ENCODE measurements at places on chromosomes 1 and 21.

DNA sequence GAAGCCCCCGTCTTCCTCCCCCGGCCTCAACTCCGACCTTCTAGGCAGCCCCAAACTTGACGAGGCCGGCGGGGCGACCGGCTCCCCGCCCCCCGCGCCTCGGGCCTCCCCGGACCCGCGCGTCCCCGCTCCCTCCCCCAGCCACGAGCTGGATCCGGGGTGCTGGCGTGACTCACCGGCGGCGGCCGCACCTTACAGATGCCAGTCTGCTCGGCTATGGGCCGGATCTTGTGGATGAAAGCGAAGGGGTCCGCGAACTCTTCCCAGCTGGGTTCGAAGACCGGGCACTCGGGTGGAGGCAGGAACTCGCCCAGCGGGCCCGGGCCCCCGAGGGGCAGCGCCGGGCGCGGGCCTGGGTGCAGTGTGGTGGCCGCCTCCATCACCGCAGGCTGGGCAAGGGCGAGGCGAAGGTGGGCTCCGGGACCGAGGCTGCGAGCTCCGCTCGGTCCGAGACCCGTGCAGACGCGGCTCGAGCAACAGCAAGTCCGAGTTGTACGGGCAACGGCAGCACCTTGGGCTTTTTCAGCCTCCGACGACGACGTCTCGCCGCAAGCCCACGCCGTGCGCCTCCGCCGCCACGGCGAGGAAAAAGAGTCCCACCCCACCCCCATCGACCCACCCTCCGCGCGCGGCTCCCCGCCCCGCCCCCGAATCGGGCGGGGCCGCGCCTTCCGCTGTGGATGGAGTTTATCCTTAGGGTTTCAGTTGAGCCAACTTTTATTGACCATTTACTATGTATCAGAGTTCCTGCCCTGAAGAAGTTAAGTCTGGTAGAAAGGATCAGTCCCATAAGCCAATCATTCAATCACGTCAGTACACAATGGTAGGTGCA is at the start of gene KDM5B:
Gene KDM5B (minus strand): TSS at position 496 of the 832 bp plus-strand sequence. CDS start 116 bp downstream, at position 380.
- DNase-seq, result peak; percentile 66

- peak; percentile 68 for DNase-seq
These were observed 505.1 kb upstream of the USP24 start for GRCh38 chr1:55720261-55720660.

DNA sequence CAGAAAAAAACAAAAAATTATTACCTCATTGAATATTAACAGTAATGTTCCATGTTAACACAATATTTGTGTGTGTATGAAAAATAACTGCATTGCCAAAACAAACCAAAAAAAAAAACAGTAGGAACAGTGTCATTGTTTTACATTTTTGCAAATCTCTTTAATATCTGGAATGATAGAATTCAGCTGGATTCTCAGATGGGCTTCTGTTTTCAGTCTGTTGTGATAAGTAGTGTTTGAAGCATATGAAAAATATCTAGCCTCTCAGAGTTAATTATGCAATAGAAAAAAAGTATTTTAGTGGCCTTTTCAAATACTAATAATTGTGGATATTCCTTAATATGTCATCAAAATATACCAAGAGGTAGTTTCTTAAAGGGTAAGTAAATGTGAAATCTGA is 52.9 kb upstream of the RWDD3 start:
- DNase-seq, result no peak

DNA sequence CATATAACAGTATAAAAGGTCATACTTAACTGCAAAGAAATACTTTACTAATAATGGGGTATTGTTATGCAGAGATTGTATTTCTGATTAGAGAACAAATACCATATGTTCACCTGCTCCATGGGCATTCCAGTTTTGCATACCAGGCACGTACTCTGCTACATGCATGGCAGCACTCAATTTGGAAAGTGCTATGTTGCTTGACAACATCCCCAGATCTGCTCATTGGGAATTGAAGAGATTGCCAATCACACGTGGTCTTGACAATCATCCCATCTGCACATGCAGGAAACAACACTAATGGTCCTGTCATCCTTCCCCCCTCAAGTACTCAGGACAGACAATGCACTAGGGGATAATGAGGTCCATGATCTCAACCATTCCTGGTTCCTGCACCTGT is 63.4 kb upstream of the PDE4B start:
- DNase-seq, result no peak

GRCh38 chr1:89149229-89149628 is 23.3 kb upstream of the GBP2 start:
- peak; percentile 36 for DNase-seq

DNA sequence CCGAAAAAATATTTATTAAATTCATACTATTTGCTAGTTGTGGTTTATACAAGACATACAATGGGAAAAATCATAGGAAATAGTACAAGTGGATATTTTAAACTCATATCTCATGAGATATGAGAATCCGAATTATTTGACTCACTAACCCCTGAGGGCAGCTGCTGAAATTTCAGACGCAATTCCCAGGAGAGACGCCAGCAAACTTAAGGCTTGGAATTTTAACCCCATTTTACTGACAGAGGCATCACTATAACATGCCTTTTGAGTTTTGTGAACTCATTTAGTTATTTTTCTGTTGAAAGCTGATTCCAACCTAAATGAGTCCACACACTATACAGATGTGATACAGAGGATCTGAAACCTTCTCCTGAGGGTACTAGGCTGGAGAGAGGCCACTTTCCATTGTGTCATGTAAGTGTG is 5.9 kb upstream of the MROH9 start:
- DNase-seq, result peak; percentile 65

- DNase-seq, result no peak
These were observed 207.4 kb upstream of the NRIP1 start for GRCh38 chr21:15272171-15272570.

- peak; percentile 89 for DNase-seq
These were observed 5.0 kb downstream of the NDUFS2 start for GRCh38 chr1:161207173-161207572.

DNA sequence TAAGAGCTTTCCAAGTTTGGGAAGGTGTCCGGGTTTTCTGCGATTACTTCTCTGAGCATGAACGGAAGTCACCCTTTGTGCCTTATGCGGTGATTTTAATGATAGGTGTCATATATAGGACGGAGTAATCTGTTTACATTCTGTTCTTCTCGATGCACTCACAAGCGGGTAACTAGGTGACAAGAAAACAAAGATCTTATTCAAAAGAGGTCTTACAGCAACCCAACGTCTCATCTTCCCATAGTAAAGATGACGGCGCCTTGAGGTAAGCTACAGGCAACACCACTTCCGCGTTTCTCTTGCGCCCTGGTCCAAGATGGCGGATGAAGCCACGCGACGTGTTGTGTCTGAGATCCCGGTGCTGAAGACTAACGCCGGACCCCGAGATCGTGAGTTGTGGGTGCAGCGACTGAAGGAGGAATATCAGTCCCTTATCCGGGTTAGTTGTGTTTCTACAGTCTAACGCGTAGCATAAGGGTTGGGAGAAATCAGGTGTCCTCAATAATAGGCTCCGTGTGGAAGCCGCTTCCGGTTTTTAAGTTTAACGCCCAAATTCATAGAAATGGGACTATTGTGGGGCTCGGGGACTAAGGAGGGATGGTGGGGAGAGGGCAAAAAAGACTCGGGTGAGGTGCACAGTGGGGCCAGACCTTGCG is at the start of gene UFC1:
Gene UFC1 (plus strand): TSS at position 297 of the 656 bp plus-strand sequence. CDS start 20 bp downstream, at position 317.
- peak; percentile 90 for DNase-seq

GRCh38 chr1:3111348-3112021 is 42.5 kb downstream of the PRDM16 start:
- DNase-seq, result no peak

DNA sequence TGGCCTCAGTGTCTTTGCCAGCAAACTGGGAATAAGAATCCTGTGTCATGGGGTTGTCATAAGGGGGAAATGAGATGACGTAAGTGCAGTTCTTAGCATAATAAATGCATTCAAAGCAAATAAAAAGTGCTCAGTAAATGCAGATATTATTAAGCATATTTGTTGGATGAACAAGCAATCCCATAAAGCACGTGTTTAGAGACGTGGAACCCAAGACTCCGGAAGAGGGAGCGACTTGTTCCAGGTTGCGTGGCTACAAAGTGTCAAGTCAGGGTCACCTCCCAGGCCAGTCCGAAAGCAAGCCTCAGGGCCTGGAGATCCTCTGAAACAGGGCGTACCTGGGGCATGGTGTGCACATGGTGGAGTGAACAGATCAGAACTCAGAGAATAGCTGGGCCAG is 58.0 kb upstream of the LAPTM5 start:
- no peak for DNase-seq

DNA sequence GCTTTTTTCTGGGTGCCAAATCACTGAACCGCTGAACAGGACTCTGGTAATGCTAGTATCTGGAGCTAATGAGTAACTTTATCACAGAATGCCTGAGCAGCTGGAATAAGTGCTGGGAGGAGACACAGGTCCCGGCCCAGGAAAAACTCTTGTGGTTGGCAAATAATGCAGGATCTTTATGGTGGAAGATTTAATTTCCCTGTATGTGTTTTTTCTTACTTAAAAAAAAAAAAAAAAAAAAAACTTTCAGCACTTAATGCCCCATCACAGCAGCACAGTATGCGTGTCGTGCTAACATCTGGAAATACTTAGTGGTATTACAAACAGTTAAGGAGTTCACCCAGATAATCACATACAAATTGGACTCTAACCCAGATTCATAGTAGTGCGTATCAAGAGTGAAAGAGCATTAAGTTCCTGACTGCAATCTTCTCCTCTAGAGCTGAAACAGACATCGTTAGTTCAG is 220.7 kb downstream of the TOMM20 start:
- peak; percentile 92 for DNase-seq

GRCh38 chr1:19398309-19398760 is 86.2 kb downstream of the SLC66A1 start:
- DNase-seq, result peak; percentile 99

DNA sequence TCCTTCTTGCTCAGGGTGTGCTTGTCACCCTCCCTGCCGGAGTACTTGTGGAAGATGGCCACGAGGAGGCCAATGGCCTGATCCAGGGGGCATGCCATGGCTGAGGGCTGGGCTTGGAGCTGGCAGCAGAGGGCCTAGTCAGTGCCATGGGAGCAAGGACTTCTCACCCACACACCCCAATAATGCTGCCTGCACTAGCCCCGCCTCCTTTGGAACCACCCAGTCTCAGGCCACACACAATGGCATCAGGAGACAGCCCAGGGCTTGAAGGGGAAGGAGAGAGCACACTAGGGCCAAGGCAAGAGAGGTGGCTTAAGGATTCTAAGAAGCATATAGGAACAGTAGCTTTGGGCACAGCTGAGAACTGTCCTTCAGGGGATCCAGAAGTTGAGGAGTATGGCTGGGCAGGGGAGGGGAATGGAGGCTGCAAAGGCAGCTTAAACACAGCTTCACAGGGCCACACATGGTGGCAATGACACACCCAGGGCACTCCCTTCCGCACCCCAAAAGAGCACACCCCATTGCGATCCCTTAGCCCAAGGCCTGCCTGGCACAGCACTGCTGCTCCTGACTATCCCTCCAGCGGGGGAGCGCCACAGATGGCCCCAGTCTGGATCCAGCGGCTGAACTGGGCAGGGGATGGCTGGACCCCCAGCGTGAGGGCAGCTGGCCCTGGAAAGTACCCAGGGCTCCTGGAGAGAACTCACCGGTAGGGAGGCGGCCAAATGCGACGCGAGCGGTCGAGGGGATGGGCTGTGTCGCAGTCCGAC is at the start of gene S100A6:
Gene S100A6 (minus strand): TSS at position 750 of the 770 bp plus-strand sequence. CDS start 652 bp downstream, at position 98.
- DNase-seq, result peak; percentile 59

DNA sequence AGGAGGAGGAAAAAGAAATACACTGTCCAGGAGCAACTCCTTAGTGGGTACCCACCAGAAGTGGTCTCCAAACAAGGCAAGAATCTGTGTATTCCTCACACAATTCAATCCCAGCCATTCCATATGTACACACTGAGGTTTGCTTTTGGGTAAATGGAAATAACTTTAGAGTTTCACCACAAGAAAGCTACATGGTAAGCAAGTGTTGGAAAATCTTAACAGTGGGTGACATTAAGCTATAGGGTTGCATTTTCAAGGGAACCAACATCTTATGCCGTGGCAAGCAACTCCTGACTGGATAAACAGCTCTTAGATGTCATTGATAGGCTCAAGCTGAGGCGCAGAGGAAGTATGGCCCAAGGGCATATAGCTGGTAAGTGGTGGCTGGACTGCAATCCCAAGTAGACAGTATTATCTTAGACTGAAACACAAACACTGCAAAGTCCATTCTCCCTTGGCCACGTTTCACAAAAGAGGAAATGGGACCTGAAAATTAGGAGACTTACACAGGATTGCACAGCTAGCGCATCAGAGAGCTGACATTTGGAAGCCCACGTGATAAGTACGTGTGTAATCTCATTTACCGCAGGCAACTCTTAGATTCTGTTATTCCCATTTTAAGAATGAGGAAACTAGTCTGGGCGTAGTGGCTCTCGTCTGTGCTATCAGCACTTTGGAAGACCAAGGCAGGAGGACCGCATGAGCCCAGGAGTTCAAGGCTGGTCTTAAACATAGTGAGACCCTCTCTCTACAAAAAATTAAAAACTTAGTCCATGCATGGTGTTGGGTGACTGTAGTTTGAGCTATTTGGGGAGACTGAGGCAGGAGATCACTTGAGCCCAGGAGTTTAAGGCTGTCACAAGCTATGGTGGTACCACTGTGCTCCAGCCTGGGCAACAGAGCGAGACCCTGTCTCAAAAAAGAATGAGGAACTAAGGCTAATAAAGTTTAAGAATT is 4.0 kb upstream of the BRWD1 start:
- no peak for DNase-seq
